ENCODE measurements at places on chromosomes 5 and 9. TPM values are rescaled to one million over a fixed set of nuclear protein-coding genes. Genes with fewer than 3 reads are reported as not detected.
A peak's percentile ranks its signal among the peaks of the same experiment; 100 is the strongest.

DNA sequence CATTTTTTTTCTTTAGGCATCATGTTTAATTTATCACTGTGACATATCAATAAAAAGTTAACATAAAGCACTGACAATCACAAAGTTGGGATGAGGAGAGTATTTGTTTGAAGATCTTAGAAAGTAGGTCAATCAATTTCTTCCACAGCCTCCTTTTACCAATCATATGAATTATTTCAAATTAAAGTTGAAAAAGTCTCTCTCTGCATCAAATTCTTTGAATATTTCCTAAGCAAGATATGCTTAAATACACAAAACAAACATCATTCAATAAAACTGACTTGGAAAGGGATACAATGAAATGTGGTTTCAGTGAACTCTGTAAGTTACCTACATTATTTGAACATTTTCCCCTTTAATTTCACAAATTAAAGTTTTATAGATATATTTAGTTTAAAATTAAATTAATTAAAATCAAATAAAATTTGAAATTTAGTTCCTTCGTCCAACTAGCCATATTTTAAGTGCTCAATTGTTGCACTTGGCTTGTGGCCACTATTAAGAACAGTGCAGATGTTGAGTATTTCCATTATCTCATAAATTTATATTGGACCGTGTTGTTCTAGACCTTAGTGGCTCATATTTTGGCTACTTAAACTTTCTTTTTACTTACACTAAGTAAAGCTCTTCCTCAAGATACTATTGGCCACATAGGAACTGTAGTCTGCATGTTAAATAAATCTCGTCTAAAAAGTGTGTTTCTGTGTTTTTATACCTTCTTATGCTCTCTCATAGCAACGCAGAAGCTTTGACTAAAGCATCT lies 949.7 kb upstream of the NUDT12 start:
- DNase-seq: no peak

DNA sequence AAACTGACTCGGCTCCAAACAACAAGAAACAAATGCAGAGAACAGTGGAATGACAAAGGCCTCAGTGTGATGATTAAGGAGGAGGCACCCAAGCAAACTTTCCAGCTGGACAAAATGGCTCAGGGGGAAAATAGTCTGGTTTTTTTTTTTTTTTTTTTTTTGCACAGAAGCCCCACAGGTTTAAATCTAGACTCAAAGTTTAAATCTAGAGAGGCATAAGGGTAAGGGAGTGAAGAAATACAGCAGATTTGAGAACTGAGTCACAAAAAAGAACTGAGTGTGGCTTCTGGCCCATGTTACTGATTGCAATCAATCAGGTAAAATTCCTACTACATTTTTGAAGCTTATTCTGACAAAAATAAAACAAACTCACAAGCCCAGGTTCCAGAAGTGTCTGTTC lies 12.3 kb downstream of the BOD1 start:
- DNase-seq: no peak

- no peak for DNase-seq
These were observed 150.4 kb downstream of the C5orf15 start for GRCh38 chr5:133818031-133818431.

- DNase-seq: no peak
These were observed 133.7 kb downstream of the PLPPR1 start for GRCh38 chr9:101162231-101162630.

GRCh38 chr5:113187906-113188305 lies 211.3 kb downstream of the DCP2 start:
- no peak for DNase-seq

DNA sequence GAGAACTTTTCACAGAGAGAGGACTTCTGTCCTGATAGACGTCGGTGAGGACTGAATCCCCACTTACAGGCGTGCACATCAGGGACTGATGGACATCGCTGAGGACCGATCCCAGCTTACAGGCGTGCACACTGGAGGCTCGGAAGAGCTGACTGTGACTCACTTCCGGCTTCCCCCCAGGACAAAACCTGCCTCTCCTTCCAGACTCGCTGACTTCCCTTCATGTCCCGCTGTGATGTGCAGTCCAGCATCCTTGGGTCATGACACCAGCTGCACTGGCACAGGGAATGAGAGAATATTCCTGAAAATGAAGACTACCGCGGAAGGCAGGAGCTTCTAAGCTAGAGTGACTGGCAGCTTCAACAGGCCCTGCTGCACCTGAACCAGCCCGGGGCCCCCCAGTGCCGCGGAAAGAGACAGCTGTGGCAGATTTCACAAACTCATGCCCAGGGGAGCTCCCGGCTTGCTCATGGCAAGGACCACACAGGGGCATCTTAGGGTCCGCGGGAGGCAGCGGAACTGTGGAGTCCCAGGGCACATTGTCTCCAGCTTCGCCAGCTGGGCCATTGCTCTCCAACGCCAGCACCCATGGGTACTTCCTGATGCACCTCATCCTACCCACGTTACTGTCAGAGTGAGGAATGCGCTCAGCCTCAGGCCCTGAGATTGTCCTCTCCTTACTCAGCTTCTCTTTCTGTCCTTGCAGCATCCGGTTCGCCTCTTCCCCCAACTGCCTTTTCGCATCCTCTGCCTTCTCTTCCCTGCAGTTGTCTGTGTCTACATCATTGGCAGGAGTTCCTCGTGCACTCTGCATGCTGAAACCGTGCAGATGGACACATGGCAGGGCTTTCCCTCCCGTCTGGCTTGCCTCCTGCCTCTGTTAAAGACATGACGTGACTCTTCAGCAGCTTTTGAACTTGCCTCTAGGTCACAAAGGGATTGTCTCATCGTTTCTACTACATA lies 29.5 kb downstream of the SURF6 start:
- DNase-seq: peak; percentile 25

- peak; percentile 7 for DNase-seq
These were observed 309.6 kb downstream of the EPB41L4A start for GRCh38 chr5:112109331-112110007.

GRCh38 chr5:97919719-97920118 lies 736.7 kb upstream of the RIOK2 start:
- peak; percentile 86 for DNase-seq

DNA sequence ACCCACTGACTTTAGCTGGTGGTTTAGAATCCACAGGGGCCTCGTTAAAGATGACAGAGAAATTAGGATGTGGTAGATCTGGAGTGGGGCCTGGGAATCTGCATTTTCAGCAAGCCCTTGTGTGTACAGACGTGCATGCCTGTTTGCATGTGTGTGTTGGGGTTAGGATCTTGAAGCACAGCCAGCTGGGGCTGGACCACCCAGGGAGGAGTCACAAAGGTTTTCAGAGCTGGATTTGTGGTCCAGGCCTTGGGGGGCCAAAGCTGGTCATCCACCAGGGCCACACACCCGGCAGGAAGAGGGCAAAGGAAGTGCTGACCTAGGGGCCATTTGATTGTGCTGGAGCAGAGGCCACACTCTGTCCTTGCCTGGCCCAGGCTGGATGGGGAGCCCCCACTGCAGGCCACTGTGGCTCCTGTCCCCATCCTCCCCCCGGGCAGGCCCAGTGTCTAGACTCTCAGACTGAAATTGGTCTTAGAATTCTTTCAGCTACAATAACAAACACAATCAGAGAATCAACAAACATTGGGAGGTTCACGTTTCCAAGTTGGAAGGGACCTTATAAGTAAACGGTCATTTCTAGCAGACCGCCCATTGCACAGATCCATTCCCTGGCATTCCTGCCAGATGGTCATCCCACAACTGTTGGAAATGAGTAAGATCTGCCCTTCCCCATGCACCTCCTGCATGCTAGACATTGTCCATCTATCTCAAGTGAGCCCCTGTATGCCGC lies 10.3 kb downstream of the CDX1 start:
- no peak for DNase-seq

- no peak for DNase-seq
These were observed 18.7 kb downstream of the SPRY4 start for GRCh38 chr5:142306077-142306502.

- peak; percentile 82 for DNase-seq
These were observed 35.6 kb downstream of the SLC30A5 start for GRCh38 chr5:69129413-69129812.

- DNase-seq: no peak
These were observed 235.5 kb downstream of the ARHGEF28 start for GRCh38 chr5:73861313-73861988.

DNA sequence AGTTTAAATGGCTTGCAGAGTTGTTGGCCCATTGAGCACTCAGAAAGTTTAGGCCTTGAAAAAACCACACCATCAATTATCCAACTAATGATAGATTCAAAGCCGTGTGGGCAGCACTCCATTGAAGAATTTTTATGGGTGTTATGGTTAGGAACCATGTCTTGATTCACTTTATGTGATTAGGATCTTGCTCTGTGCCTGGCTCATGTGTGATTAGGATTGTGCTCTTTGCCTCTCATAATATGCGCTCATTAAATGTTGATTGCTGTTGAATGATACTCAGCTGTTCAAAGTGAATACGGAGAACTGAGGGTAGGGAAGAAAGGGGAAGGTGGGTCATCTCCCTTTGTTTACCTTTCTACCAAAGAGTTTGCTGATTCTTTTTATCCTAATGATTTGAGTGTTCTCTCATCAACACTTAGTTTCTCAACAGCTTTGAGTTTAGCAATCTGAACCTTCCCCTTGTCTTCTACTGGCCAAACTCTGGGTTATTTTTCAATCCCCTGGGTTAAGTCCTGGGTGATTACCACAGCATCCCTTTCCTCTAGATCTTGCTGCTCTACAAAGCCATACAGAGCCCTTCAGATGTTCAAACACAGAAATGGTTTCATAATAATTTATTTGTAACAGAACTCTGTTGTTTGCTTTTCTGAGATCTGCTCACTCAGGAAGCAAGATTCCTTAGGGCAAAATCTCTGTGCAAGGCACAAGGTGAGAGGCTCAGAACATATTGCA lies 668.8 kb upstream of the RGMB start:
- DNase-seq: no peak

GRCh38 chr5:95526871-95527270 lies 27.9 kb downstream of the SKIC3 start:
- no peak for DNase-seq

DNA sequence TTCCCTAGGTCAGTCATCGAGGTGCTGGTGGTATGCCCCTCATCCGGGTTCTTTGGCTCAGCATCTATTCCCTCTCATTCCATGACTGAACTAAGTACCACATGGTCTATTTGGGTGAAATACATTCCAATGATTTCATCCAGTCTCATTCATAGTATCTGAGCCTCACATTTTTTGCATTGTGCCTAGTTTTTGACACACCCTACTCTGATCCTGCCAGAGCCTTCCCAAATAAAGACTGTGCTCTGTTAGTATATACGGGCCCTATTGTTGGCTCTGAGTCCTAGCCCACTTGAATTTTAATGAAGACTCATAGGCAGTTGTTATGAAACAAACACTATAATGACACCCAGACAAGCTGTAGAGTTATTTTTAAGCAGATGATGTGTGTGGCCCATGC lies 740.7 kb downstream of the CETN3 start:
- no peak for DNase-seq

DNA sequence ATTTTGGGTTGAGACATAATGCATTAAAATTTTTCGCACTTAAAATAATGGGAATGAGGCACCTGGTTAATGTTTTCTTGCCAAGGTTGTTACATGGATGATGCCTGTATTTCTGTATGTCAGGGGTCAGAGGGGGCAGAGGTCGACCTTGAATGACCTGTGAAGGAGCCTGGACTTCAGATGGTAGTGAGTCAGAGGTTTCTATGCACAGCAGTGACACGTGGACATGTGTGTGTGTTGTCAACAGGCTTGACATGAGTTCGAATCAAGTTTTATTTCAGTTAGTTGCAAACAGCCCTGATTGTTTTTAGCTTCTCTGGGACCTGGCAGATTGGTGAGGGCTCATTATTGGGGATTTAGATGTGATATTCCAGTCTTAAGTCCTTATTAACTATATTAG lies 3.6 kb downstream of the IL5 start:
- no peak for DNase-seq

DNA sequence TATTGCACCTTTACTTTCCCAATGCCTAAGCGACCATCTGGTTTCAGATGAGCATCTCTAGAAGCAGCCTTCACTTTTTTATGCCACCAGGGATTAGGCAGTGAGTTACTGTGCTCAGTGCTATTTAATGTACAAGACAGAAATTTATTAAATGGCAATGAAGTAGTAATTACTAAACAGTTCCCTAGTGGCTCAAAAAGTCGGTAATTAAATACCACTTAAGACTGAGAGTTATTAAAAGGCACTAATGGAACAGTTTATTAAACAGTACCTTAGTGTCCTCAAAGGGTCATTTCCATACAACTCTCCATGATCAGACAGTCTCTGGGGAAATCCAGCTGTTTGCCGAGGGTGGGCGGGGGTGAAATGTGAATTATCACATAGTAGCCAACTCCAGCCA lies 42.3 kb downstream of the LHFPL2 start:
- DNase-seq: no peak

GRCh38 chr5:111385970-111386831 lies 126.1 kb downstream of the STARD4 start:
- no peak for DNase-seq

- no peak for DNase-seq
These were observed 62.3 kb upstream of the ZFR start for GRCh38 chr5:32506799-32507198.

GRCh38 chr9:137146527-137146918 lies 7.6 kb downstream of the GRIN1 start:
- DNase-seq: no peak

SPINK7 gene
- 0.59 TPM for total RNA-seq

CATSPER3 gene
- total RNA-seq: not detected

PTGES gene
- total RNA-seq: 9.1 TPM

PLK2 gene
- total RNA-seq: 282 TPM

EQTN gene
- total RNA-seq: 1.4 TPM

OTULINL gene
- total RNA-seq: 7.5 TPM
